Tibial nerve (tissue), 4 donors: ENCODE measurements at places on chromosomes 2 and 18.

- H3K4me1 ChIP-seq: no peaks in the 10 kb centered on the region
- no peak overlapping the region for H3K4me3 ChIP-seq
- no peaks in the 10 kb centered on the region for H3K27me3 ChIP-seq
- no peak for DNase-seq
- H3K27ac ChIP-seq: no peak overlapping the region
- no peaks in the 10 kb centered on the region for H3K36me3 ChIP-seq
Measured at GRCh38 chr2:2502201-2502549, 171.1 kb upstream of the MYT1L start.

DNA sequence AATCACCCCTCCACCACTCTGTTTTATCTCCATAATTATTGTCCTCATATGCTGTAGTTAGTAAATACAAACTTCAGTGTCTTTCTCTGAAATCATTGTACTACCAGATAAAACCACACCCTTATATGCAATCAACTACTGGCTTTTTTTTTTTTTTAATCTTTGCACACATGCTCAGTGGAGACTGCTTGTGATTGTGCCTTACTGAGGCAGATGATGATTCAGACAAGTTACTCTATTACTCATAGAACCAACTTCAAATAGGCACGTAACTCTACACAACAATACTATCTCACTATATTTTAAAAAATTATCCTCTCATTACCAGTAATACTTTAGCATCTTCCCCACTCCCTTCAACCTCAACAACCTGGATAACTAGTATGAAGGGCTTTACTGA, 1278.4 kb upstream of the PIK3C3 start:
- no peaks in the 10 kb centered on the region for H3K27me3 ChIP-seq
- no peak for DNase-seq
- no peaks in the 10 kb centered on the region for H3K36me3 ChIP-seq
- no peaks in the 10 kb centered on the region for H3K4me1 ChIP-seq
- no peak overlapping the region for H3K27ac ChIP-seq

GRCh38 chr2:137521653-137522619, 442.3 kb upstream of the HNMT start:
- no peaks in the 10 kb centered on the region for H3K4me1 ChIP-seq
- no peak overlapping the region for H3K27ac ChIP-seq
- no peak for DNase-seq
- no peak overlapping the region for H3K4me3 ChIP-seq
- H3K27me3 ChIP-seq: no peaks in the 10 kb centered on the region

DNA sequence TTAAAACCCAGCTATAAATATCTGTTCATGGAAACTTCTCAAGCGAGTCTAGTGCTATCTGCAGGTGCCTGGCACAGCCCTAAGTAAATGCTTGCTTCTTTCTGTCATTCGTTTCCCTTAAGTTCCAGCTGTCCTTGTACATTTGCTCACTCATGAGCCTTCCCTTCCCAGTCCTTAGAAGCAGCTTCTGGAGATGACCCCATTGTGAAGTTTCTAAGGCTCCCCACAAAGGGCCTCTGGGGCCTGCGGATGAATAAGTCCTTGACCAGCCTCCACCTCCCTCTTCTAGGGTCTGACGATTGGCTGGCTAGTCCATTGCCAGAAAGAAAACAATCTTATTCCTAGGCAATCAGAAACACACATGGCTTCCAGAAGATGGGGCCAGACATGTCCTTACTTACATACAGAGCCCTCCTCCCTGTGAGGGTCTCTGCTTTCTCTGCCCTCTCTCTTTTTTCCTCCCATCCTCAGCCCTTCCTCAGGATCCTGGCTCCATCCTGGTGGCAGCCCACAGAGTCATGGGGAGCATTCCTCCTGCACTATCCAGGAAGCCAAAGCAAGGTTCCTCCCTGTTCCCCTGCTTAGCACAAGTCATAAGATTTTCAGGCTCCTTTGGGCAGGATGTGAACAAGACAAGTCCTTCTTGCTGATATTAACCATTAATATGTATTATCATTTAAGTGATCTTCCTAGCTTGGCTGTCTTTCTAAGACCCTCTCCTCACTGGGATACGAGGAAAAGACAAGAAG, 87.3 kb downstream of the TNFRSF11A start:
- H3K4me1 ChIP-seq: no peaks in the 10 kb centered on the region
- no peak overlapping the region for H3K4me3 ChIP-seq
- H3K36me3 ChIP-seq: no peaks in the 10 kb centered on the region
- no peaks in the 10 kb centered on the region for H3K27me3 ChIP-seq

DNA sequence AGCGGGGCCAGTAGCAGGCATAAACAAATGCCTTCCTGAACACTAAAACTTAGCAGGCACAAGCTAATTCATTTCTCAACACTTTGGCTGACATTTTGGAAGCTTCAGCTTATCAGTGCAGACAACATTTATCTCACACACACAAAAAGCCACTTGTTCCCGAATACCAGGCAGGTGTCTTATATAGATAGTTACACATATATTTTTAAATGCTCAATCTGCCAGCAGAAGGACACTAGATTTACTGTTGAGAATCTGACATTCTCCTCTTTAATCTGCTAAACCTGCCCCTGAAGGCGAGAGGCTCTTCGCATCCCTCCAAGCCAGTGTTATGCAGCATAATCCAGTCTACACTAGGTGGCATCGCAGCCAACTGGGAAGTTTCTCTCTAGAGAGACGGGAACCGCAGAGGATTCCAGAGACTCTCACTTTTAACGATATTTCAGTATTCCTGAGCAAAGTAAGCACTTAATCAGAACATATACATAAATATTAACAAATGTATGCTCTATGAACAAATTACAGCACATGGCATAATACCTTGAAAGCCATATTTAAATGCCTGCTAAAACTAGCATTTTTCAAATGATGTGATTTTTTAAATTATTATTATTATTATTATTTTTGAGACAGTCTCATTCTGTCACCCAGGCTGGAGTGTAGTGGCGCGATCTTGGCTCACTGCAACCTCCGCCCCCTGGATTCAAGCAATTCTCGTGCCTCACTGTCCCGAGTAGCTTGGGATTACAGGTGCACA, 90.2 kb upstream of the SCG2 start:
- H3K27me3 ChIP-seq: no peaks in the 10 kb centered on the region
- H3K27ac ChIP-seq: no peak overlapping the region
- H3K36me3 ChIP-seq: no peaks in the 10 kb centered on the region
- no peak for DNase-seq

DNA sequence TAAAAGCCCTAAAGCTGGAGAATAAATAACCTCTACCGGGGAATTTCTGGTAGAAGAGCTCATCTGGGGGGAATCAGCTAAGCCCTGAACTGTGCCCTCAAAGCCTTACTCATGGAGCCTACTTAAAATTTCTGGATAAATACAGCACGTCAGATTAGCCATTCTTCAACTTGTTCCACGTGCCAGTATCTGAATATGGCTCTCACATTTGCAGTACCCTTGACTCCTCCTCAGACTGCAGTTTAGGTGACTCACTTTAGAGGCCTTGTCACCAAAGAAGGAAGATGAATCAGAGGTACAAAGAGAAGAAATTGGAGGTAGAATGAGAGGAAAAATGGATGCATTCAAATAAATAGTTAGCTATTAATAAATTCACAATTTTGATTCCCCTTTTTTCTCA, 34.6 kb upstream of the POTEC start:
- DNase-seq: no peak
- H3K36me3 ChIP-seq: no peaks in the 10 kb centered on the region
- H3K4me1 ChIP-seq: no peaks in the 10 kb centered on the region
- H3K4me3 ChIP-seq: no peak overlapping the region
- H3K27ac ChIP-seq: no peak overlapping the region

- no peak overlapping the region for H3K27ac ChIP-seq
- H3K27me3 ChIP-seq: no peaks in the 10 kb centered on the region
- no peaks in the 10 kb centered on the region for H3K36me3 ChIP-seq
- H3K4me3 ChIP-seq: no peak overlapping the region
Measured at GRCh38 chr18:32040936-32041335, 22.3 kb downstream of the RNF125 start.

GRCh38 chr18:65753520-65753919, 2.7 kb downstream of the CDH7 start:
- H3K36me3 ChIP-seq: no peaks in the 10 kb centered on the region
- DNase-seq: no peak
- H3K27ac ChIP-seq: peak overlapping the region; percentile 3
- no peaks in the 10 kb centered on the region for H3K27me3 ChIP-seq
- no peak overlapping the region for H3K4me3 ChIP-seq

GRCh38 chr2:21643180-21643579, 519.4 kb downstream of the TDRD15 start:
- no peaks in the 10 kb centered on the region for H3K36me3 ChIP-seq
- no peaks in the 10 kb centered on the region for H3K4me1 ChIP-seq
- H3K27ac ChIP-seq: no peak overlapping the region
- H3K27me3 ChIP-seq: no peaks in the 10 kb centered on the region

GRCh38 chr2:156379071-156379470, 46.5 kb upstream of the NR4A2 start:
- H3K4me3 ChIP-seq: no peak overlapping the region
- H3K4me1 ChIP-seq: no peaks in the 10 kb centered on the region
- no peak for DNase-seq
- H3K27ac ChIP-seq: no peak overlapping the region

DNA sequence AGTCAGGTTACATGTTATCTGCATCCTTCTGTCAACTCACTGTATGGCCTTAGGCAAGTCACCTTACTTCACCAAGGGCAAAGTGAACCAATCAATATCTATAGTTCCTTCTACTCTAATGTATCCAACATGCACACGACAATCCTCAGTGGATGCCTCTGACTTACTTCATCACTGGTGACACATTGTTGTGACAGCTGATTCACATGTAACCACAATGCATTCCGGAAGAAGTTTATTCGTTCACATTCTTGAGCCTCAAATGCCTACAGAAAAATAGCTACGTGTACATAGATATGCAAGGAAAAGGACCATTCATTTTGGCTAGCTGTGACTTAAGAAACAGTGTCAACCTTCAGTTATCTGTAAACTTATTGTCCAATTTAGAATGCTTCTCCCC, 26.3 kb upstream of the EPG5 start:
- DNase-seq: no peak
- H3K36me3 ChIP-seq: no peaks in the 10 kb centered on the region
- no peaks in the 10 kb centered on the region for H3K4me1 ChIP-seq
- no peak overlapping the region for H3K4me3 ChIP-seq
- no peak overlapping the region for H3K27ac ChIP-seq
- H3K27me3 ChIP-seq: no peaks in the 10 kb centered on the region

GRCh38 chr2:68225119-68225632, 27.2 kb downstream of the PPP3R1 start:
- no peaks in the 10 kb centered on the region for H3K27me3 ChIP-seq
- H3K4me1 ChIP-seq: no peaks in the 10 kb centered on the region
- no peak overlapping the region for H3K4me3 ChIP-seq
- no peaks in the 10 kb centered on the region for H3K36me3 ChIP-seq
- DNase-seq: no peak
- H3K27ac ChIP-seq: no peak overlapping the region

DNA sequence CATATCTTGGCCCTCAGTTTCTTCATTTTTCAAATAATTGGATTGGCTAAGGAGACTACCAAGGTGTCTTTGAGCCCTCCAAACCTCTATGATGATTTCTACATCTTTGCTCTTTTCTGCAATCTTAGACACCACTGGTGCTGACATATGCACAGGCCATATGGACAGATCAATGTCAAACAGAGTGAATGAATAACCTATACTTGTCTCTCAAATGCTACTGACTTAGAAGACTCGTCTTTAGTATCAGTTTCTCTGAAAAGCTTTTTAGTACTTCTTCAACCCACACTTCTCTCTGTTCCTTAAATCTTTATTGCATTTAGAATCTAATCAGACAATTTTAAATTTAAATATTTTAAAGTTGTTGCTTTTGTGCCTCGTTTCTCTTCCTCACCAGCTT, 258.2 kb downstream of the LTBP1 start:
- H3K4me3 ChIP-seq: no peak overlapping the region
- H3K27ac ChIP-seq: no peak overlapping the region
- peaks cover 23% of the 10 kb centered on the region for H3K4me1 ChIP-seq
- no peaks in the 10 kb centered on the region for H3K27me3 ChIP-seq

- peak overlapping the region; percentile 46 for H3K4me3 ChIP-seq
- DNase-seq: peak; percentile 42
- peak overlapping the region; percentile 87 for H3K27ac ChIP-seq
- H3K27me3 ChIP-seq: no peaks in the 10 kb centered on the region
Measured at GRCh38 chr18:12271376-12272235, 17.4 kb downstream of the CIDEA start.

DNA sequence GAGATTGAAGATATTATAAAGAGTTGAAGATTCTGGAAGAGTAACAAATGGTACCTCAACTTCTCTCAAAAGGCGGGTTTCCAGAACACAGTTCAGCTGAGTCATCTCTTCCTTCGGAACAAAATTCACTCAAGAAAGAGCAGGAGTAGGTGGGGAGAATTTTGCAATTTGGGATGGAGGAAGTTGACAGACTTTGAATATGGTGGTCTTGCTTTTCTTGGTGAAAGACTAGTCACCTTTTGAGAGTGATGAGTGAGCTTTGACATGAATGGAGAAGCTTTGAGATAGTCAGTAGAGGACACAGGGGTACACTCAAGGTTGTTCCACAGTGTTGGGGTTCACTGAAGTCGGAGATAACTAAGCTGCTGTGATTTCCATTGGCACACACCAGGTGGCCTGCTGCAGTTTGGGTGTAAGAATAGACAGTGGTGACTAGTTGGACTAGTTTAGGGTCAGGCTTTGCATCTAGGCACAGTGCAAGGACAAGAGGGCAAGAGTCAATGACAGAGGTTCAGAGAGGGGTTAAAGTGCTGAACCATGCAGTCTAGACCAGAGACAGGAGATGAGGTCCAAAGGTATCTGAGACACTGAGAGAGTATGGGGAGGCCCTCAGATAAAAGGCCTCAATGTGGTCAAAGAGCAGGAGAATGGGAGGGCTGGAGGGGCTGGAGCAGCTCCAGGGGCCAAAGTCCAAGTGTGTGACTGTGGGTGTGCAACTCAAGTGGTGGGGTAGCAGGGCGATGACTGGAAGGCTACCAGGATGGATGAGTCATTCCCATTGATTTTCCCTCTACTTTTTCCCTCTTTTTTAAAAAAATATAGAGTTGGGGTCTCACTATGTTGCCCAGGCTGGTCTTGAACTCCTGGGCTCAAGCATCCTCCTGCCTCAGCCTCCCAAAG, 7.7 kb downstream of the CCL20 start:
- H3K36me3 ChIP-seq: no peaks in the 10 kb centered on the region
- no peak overlapping the region for H3K4me3 ChIP-seq
- H3K27me3 ChIP-seq: no peaks in the 10 kb centered on the region
- DNase-seq: no peak
- no peaks in the 10 kb centered on the region for H3K4me1 ChIP-seq

DNA sequence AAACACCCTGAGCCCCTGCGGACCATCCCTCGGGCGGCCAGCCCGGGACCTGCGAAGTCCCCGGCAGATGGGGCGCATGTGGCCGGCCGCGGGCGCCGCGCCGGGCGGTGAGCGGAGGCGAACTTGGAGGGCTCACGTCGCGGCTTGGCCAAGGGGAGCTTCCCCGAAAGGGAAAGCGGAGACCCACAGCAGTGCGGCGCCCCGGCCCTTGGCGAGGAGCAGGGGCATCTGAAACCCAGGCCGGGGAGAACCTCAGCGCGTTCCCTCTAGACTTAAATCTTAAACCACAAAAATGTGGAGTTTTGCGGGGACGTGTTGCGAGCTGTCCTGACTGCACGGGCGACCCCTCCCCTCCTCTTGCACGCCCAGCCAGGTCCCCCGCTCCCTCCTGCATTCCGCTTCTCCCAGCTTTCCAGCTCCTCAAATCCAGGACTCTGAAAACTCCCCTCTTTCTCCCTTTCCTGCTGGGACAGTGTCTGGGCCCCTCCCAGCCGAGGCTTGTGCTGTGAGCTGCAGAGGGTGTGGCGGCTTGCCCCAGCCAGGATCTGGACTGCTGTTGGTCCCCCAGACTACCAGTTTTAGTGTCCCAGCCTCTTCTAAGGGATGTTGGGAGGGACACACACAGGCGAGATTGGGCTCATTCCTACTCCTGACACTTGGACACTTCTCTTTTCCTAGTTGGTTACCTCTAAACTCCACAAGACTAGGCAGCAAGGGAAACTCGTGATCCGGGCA, 1.3 kb downstream of the FMNL2 start:
- DNase-seq: peak; percentile 67
